Astrocyte of the spinal cord (primary cell): ENCODE measurements at places on chromosomes 5 and 9.

GRCh38 chr5:87405472-87406155 is 7.1 kb downstream of the CCNH start:
- DNase-seq = no peak

GRCh38 chr9:69145144-69145715 is 28.8 kb upstream of the TJP2 start:
- no peak for DNase-seq

GRCh38 chr9:134179918-134180785 is 15.8 kb upstream of the RNU6ATAC start:
- no peak for DNase-seq

- DNase-seq = no peak
Observed at GRCh38 chr9:93061791-93062763, 3.6 kb downstream of the SUSD3 start.

- DNase-seq = peak; percentile 45
Observed at GRCh38 chr5:115243412-115243811, 19.3 kb downstream of the PGGT1B start.

GRCh38 chr5:43016217-43016779 is 23.8 kb downstream of the ANXA2R start:
- DNase-seq = no peak

DNA sequence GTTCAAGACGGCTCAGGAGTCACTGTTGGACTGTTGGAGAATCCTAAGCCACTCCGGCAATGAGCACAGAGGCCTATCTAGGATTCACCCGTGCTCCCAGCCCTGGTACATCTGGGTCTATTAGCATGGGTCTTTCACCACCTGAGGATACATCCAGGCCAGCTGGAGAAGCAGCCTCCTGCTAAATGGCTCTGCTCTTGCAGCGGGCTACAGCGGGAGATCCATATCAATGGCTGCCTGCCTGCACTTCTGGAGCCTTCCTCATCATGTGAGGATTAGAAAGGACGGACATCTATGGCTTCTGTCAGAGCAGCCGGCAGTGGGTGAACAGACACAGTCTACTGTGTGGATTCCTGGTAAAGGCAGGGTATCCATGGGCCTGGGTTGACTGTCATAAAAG is 357.4 kb downstream of the MLLT3 start:
- DNase-seq = no peak

GRCh38 chr9:95696701-95697100 is 178.8 kb upstream of the ERCC6L2 start:
- DNase-seq = no peak

GRCh38 chr5:80711938-80712337 is 57.2 kb upstream of the DHFR start:
- DNase-seq = peak; percentile 28

DNA sequence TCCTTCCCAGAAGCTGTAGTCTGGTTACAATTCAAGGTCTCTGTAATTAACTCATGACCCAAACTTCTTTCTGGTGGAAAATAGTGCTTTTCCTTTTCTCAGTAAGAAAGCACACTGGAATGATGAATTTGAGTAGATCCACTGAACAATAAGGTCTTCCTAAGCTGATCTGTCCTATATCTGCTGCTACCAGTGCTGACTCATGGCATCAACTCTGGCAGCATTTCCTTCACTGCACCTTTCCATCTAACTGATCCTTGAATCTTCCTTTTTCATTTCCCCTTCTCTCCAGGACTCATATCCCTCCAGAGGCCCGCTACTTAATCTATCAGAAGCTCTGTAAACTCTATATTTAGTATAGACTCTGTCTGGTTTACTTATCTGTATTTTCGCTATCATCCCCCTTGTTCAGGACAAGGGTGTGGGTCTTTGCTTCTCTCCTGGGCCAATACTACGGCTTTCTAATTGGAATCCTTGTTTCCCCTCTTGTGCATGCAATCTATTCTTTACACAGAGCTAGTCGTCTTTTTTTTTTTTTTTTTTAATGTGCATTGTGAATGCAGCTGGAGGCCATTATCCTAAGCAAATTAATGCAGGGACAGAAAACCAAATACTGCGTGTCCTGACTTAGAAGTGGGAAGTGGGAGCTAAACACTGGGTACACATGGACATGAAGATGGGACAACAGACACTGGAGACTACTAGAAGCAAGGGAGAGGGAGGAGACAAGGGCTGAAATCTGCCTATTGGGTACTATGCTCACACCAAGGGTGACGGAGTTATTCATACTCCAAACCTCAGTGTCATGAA is 192.2 kb upstream of the RPS23 start:
- DNase-seq = no peak

- DNase-seq = no peak
Observed at GRCh38 chr5:167247816-167248215, 1043.6 kb upstream of the WWC1 start.

DNA sequence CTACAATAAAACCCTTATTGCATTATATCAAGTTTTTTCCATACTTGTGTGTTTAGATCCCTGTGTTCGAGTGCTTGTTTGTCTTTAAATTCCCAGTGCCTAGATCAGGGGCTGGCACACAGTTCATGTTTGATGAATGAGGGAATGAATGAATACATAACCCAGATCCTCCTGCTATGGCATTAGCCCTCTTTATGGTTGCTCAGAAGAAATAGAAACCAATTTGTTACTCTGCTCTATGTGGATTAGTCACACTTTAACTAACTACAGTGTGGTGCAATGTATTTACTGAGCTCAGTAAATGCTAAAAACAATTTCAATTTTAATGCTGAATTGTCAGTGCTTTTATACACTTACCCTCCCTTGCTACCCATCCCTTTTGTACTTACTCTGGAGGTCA is 16.4 kb upstream of the GALNT10 start:
- no peak for DNase-seq

GRCh38 chr9:135228345-135228982 is 141.0 kb downstream of the OLFM1 start:
- no peak for DNase-seq

GRCh38 chr9:116870566-116870965 is 183.5 kb downstream of the TRIM32 start:
- DNase-seq = no peak

DNA sequence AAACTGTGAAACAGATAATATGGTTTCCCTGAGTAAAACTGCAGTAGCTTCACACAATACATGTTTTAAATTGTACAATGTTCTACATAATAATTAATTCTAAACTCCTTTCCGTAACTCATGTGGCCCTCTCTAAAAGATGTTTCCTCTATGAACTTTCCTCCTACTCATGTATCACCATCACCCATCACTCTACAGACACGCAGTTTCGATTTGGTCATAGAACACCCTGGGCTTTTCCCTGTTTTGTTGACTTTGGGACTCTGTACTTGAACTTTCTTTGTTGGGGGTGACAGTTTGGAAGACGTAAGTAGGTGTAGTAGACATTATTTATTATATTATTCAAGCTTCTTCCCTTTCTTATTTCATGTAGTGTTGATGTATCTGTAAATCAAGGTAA is 44.1 kb upstream of the GABRA6 start:
- DNase-seq = no peak

DNA sequence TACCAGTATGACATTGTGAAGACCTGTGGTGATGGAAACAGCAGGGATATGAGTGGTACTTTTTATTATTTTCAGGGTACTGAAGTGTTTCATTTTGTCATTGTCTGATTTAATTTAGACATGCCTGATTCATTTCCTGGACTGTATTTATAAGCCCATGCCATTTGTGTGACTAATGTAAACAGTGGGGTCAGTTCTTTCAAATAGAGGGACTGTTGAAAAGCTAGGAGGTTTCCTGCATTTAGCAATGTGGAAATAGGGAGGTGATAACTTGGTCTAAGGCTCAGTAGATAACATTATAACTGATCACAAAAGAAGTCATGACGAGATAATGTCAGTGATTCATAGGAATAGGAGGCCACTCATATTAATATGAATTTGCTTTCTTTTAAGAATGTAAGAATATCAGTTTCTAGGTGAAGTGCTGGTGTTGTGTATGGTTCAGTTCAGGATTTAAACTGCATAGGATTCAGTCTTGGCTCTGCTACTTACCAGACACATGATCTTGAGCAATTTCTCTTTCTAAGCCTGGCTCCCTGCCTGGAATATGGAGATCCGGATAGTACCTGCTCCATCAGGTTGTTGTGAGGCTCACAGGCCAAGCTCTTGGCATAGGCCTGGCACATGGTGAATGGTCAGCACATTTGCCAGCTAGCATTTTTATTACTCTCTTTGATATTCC is 7.5 kb downstream of the RASGRF2 start:
- DNase-seq = peak; percentile 75

DNA sequence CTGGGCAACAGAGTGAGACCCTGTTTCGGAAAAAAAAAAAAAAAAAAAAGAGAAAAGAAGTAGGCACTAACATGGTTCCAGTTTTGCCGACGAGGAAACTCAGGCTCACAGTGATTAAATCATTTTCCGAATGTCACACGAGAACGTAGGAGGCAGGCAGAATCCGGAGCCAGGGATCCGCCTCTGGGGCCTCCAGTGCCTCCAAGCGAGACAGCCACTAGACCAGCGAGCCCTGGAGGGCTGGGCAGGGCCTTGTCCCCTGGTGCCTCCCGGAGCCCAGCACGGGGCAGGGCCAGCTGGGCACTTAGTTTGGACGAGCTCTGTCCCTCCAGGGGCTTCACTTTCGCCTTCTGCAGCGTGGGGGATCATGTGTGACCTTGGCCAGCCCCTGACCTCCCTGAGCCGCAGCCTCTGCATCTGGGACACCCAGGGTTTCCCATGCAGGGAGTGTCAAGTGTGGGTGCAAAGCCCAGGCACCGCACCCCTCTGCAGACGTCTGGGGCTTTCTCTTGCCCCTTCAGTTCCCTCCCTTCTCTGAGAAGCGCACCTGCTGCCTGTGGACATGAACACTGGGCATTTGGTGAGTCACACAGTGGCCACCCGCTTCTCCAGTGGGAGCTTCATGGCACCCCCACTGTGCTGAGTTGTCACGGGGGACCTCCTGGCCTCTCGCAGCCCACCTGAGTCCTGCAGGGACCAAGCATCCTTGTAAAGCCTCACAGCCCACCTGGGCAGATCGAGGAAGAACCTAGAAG is 80.3 kb downstream of the RXRA start:
- DNase-seq = no peak
